NCI-H748 treated with DMSO at 0.1 percent for 48 hours (cell line): ENCODE measurements at places on chromosomes 11 and 22.

DNA sequence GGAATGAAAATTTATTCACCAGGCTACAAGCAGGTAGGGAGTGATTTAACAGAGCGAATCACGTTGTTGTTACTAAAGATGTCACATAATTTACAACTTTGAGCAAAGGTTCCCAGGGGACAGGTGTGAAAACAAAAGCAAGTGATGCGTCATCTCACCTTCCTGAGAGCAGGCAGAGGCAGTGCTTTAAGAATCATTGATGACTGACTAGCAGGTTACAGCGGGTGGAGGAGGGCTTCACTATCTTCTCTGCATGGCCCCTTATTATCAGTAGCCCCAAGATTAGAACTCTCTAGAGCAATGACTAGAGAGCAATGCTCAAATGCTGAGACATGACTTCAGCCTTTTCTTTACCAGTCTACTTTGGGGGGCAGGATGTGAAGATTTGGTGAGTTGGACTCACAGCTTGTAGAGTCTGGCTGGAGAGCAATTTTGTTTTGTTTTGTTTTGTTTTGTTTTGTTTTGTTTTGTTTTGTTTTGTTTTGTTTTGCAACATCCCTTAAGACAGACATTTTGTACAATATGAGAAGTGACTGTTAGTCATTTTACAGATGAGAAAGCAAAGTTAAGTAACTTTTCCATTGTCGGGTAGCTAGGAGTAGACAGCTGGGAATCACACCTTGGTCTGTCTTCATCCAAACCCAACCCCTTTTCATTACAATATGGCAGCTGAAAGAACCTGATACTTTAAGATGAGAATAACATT is 84.8 kb downstream of the SLC1A2 start:
- DNase-seq = no peak

- no peak for DNase-seq
Observed at GRCh38 chr11:64017945-64018224, 17.8 kb upstream of the FLRT1 start.

- DNase-seq = no peak
Observed at GRCh38 chr11:106063009-106063408, 14.1 kb downstream of the KBTBD3 start.

DNA sequence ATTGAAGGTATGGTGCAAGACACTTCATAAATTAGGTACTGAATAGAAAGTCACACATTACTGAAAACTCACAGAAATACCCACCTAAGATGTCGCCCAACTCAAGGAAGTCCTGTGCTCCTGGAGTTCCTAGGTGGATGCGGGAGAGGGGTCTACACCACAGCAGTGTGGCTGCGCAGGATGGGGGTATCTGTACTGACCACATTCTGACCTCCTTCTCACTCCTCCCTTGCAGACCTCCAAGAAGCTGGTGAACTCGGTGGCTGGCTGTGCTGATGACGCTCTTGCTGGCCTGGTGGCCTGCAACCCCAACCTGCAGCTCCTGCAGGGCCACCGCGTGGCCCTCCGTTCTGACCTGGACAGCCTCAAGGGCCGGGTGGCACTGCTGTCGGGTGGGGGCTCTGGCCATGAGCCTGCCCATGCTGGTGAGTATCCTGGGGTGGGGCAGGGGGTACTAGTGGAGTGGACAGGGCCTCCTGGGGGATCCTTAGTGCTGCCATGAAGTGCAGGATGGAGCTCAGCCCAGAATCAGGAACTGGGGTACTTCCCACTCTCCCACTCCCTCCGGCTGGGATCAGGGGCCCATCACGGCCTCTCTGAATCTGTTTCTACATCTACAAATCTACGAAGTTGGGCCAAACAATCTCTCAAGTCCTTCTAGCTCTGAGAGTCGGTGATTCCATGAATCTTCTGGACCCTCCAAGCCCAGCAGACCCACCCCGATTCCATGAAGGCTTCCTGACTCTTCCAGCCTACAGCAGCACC is 4.9 kb downstream of the TKFC start:
- DNase-seq = no peak

DNA sequence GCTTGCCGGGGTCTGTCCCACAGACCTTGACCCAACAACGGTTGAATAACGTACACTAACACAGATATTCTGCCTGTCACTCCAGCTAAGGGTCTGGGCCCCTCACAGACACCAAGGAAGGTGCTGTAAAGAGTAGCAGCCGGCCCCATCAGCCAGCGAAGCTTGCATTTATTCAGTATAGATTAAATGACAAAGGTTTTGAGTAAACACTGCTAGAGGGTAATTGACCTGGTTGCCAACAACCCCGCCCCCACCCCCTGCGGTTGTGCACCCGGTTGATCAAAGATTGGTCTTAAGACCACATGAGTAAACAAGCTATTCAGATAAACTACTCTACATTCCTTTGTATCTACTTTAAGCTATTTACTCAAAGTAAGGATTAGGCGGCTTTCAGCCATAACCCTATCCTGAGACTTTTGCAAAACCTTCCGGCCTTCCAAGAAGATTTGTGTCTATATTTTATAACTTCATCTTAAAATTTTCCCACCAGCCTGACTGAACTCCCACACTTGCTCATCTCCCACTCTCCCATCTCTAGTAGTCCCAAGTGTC is 4.8 kb upstream of the CKAP5 start:
- DNase-seq = no peak
